ENCODE measurements at places on chromosomes 11 and 22.

DNA sequence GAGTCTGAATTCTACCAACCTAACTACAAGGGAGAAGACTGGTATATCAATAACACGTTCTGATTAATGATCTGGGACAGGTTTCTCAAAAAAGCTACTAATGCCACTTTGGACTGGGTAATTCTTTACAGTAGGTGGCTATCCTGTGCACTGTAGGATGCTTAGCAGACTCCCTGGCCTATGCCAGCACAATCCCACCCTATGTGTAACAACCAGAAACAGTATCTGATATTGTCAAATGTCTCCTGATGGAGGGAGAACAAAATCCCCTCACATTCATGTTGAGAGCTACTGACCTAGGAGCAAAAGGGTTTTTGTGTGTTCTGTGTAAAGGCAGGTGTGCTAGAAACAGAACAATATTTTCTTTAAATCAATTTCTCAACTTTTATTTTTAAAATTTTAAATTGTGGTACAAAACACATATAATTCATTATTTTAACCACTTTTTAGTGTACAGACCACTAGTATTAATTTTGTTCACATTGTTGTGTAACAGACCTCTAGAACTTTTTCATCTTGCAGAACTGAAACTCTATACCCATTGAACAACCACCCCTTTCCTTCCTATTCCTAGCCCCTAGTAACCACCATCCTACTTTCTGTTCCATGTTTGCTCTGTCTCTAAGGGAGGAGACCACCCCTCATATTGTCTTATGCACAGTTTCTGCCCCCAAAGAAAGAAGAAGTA lies 2.1 kb upstream of the MS4A6A start:
- DNase-seq: no peak

DNA sequence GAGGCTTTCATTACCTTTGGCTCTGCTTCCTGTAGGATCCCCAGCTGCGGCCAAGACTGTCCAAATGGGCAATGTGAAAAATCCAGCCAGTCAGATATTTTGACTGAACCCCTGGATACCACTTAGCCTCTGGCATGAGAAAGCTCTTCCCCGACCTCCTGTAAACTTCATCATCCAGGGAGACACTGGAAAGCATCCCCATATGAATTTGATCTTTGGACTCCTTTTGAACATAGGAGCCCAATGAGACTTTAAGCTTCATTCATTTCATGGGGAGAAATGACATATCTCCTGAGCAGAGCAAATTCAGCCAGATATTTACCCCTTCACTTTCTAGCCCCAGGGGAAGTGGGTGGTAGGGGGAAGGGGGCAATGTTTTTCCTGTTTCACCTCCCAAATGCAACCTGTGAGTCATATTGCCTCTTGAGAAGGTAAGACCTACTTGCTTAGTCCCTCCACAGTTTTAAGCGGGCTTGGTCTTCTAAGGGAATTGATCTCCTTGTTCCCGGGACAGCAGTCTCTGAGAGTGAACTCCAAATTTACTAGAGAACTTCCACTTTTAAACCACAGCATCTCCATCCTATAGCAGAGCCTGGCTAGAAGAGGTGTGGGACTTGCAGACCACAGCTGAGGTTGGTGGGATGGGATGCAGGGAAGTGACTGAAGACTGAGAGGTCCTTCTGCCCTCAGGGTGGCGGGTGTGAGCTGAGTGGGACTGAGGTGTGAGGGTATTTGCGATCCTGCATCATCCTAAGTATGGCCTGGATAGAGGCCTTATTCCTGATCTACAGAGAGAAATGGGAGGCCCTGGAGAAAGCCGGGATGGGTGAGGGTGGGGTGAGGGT lies 20.3 kb upstream of the POU2AF1 start:
- DNase-seq: no peak

GRCh38 chr11:114350022-114350421 lies 50.3 kb downstream of the C11orf71 start:
- DNase-seq: no peak

DNA sequence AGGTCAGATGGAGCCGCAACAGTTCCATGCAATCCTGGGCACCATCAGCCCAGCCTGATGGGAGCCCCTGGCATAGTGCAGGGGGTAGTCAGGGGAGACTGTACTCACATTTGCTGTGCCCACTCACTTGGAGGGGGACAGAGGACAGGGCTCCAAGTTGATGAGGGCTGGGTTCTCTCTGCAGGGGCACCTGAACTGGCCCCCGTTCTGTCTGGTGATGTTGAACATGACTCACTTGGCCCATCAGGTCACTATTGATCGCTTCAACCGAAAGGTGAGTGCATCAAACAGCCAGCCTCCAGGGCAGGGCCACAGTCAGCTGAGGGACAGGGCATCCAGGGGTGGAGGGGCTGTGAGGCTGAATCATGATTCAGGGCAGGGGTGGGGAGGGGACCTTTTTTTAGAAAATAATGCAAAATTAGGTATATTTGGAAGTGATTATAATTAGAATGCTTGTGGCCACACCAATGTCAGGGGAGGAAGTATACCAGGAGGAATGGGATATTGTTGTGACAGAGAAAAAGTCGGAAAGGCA lies 66.4 kb downstream of the OTOG start:
- DNase-seq: no peak

DNA sequence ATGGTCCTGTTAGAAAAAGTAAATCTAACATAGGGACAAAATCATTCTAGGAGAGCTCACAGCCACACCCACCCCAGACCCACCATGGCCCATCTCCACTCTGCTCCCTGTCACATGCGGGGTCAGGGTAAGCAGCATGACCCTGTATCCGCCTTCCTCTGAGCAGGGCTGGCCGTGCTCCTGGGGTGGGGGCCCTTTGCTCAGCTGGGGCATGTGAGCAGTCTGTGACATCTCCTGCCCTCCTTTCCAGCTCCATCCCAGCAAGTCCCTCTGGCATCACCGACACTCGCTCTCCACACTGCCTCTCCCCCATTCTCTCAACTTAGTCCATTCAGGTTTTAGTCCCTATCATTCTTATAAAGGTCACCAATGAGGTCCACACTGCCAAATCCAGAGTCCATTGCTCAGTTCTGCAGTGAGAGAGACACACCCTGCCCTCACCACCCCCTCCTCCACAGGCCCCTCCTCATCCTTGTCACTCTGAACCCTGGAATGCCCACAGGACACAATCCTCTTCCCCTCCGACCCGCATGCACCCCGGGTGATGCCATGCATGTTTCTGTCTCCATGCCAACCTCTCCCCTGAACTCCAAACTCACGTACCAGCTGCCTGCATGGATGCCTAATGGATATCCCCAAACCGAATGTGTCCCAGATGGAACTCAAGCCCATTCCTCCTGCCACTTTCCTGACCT lies 65.1 kb upstream of the PITPNB start:
- DNase-seq: no peak

DNA sequence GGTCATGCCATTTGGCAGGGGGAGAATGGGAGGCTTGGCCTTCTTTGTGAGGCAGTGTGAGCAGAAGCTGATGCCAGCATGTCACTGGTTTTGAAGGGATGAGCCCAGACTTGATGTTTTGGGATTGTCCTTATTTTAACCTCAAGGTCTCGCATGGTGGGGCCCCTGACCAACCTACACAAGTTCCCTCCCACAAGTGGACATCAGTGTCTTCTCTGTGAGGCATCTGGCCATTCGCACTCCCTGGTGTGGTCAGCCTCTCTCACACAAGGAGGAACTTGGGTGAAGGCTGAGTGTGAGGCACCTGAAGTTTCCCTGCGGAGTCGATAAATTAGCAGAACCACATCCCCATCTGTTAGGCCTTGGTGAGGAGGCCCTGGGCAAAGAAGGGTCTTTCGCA lies 59.8 kb downstream of the TIMP3 start:
- no peak for DNase-seq

- no peak for DNase-seq
Measured at GRCh38 chr11:129280027-129280811, 88.1 kb upstream of the ARHGAP32 start.

DNA sequence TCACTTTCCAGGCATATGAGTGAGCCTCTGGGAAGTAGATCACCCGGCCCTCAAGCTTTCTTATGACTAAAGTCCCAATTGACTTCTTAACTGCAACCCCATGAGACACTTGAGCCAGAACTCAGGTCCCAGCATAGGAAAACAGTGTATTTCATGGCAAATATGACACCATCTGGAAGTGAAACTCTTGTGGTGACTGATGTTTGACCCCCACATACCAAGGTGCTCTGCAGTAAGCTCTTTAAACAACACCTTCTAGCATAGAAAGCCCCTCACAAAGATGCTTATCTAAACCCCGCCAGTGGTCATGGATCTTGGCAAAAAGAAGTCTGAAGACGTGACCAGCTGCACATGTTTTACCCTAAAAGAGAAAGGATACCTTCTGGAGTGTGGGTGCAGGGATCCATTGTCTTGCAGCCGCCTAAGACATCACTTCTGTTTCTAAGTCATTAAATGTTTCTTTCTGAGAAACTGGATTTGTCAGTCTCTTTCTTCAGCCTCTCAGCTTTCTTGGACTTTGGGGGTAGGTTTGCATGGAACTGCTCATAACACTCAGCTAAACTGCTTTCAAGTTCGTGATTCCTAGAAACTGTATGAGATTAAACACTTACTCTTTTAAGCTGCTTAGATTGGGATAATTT lies 7.4 kb upstream of the PELI3 start:
- DNase-seq: no peak

DNA sequence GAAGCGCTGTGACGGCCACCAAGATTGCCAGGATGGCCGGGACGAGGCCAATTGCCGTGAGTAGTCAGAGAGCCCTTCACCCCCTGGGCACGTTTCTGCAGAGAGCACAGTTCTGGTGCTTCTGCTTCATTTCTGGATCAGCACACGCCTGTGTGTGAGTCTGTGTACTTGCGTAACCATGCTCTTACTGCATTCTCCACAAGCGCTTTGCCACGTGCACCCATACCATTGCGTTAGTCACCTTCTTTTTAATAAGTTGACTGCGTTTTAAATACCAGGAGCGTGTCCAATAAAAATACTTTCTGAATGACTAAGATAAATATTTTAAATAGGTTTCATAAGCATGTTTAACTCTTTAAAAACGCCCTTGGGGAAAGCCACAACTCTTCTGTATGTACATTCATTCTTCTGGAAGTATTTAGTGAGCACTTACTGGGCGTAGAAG lies 143.0 kb upstream of the SORL1-AS1 start:
- no peak for DNase-seq

DNA sequence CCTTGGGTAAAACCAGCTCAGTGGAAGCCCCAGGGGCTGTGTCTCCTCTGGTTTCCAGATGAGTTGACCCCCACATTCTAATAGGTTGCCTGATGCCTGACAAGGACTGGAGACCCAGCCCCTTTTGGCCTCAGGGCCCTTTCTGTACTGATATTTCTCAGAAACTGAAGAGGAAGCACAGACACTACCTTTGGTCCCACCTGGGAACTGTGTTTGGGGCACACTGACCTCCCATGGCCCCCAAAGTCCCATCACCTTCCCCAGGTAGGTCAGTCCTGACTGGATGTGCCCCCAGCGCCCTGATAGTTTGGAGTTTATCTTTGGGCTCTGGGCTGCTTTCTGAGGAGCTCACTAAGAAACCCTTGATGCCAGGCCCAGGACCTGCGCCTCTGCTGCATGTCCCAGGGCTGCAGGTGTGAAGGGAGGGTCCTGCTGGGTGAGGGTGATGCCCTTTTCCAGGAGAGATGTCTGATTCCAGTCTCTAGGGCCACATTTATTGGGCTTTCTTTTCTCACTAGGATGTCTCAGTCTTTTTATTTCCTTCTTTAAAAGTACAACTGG lies 106.7 kb downstream of the GGTLC2 start:
- no peak for DNase-seq

GRCh38 chr22:40430991-40431390 lies 60.6 kb downstream of the SGSM3 start:
- DNase-seq: no peak

DNA sequence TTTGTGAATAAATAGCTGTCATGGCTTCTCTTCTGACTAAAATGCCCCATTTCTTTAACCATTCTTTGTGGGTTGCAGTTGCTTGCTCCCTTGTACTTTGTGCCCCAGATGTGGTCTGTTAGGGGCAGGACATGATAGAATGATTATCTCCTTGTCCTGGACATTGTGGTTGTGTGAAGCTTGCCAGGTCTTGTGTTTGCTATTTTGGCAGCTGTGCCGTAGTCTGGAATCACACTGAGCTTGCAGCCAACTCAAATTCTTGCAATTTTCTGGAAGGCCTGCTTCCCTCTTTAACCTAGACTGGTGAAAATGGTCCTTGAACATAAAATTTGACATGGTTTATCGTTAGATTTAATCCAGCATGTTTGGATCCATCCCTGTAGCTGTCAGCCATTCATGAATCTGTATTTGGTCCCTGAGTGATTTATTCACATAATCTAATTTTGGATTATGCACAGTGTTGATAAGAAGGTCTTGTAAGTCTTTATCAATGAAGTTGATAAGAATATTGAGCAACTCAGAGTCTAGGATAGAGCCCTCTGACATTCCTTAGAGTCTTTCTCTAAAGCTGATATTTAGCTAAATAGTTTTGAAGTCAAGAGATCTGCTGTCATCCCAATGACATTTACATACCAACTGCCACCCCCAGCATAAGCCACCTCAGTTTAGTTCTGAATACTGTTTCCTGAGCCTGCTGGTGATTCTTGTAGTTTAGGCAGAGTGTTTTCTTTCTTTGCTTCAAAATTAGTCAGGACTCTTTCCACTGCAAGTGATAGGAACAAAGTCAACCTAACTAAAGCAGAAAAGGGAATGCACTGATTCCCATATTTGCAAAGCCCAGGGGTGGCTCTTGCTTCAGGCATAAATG lies 9.8 kb downstream of the SPON1 start:
- no peak for DNase-seq

DNA sequence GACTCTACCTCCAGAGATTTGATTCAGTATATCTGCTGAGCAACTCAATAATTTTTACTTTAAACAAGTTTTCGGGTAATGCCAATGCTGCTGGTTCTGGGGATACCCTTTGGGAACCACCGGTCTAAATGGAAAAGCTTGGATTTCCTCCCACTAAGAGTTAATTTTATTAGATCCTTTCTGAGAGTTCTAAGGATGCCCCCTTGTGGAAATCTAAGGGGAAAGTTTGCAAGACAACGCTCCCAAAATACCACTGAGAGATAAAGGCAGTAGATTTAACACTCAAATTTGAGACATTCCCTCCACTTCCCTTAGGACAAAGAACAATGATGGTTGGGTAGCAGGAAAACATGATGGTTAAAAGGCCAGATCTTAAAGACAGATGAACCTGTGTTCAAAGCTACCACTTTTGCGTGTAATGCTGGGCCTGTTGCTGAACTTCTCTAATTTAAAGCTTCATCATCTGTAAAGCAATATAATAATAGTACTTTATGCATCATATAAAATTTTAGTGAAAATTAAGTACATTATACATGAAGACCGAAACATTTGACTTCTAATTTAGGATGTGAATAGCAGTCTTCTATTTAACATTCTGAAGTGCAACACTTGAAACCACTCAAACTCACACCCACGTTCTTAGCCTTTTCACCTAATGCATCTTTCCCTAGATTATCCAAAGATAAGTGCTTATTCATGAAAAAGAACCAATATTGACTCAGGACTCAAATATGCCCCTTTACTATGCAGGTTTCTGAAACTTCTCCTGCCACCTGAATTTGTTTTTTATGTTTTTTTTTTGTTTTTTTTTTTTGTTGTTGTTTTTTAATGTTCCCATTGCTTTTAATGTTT lies 110.1 kb upstream of the LUZP2 start:
- DNase-seq: no peak

GRCh38 chr11:88050247-88050646 lies 125.0 kb downstream of the RAB38 start:
- DNase-seq: no peak

- no peak for DNase-seq
Measured at GRCh38 chr11:92226331-92227229, 2.0 kb downstream of the FAT3 start.

- DNase-seq: no peak
Measured at GRCh38 chr22:44956840-44957767, 52.7 kb downstream of the PHF21B start.
